ENCODE measurements at places on chromosomes 11 and 22.
A peak's percentile ranks its signal among the peaks of the same experiment; 100 is the strongest.

DNA sequence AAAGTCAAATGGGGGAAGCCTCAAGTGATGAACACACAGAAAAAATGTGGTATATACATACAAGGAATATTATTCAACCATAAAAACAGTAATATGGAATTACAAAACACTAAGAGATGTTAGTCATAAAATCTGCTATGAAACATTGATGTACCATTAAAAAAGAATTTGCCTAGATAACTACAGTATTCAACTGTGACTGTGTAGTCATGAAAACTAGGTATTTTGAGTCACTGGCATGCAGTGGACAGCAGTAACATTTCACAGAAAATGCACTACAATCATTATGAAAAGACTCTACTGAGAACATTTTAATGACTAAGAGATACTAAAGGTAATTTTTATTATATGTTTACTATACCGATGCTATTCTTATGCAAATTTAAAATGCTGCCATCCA is 11.7 kb downstream of the ZNF195 start:
- DNase-seq = no peak

GRCh38 chr11:20021212-20021611 is 139.1 kb downstream of the DBX1 start:
- DNase-seq = no peak

GRCh38 chr11:9769621-9770020 is 105.7 kb downstream of the SWAP70 start:
- DNase-seq = no peak

- DNase-seq = no peak
These were observed 4.5 kb downstream of the PARVA start for GRCh38 chr11:12381875-12382274.

DNA sequence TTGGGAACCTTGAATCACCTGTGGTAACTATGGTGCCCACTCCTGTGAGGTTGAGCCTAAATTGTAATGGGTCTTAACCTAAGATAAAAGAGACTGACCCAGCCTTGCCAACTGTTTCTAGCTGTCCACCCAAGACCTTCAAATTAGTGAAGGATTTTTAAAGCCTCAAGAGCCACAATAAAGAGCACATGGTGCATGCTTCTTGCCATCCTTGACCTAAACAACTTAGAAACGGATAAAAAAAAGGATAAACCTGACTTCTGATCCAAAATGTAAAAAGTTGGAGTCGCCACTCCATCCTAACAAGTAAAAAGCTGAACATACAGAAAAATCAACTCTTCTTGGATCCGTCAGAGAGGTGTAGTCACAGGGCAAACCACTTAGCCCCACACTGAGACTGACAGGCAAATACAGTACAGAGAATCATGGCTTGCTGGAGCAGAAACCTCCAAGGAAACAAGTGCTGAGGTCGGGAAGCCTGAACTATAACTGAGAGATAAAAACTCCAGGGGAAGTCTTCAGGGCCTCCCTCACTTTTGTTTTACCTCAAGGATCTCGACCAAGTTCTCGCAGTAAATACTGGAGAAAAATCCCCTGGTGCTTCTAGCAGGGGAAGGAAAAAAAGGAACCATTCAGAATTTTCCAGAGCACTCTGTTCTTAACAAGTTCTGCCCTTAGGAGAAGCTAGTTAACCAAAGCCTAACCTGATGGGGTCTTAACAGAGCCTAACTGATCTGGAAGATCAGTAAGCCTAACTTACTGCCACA is 16.3 kb downstream of the ENTHD1 start:
- DNase-seq = no peak

GRCh38 chr11:8243458-8243857 is 20.2 kb downstream of the LMO1 start:
- DNase-seq = no peak

GRCh38 chr11:38182126-38182866 is 1584.3 kb upstream of the RAG2 start:
- DNase-seq = no peak

GRCh38 chr22:25062386-25063085 is 110.0 kb downstream of the KIAA1671 start:
- no peak for DNase-seq

DNA sequence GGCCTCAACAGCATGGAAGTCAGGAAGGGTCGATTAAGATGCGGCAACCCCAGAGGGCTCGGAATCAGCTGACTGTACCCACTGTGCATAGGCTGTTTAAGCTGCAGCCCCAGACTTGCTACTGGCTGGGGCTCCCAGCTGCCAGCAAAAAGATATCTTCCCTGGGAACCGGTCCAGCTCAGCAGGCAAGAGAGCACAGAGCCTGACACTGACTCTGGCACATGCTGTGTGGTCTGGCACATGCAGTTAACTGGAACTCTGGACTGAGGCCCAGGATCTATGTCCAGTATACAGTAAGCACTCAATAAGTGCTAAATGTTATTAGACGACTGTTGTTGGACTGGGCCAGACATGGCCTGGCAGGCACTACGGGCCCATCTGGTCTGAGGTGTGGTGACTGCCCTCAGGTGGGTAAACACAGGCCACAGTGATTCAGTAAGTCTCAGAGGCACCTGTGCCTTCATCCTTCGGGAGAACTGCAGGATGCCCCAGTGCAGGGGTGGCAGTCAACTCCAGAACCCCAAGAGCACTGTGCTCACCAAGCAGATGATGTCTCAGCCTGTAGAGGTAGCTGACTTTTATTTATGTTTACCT is 87.6 kb downstream of the LARGE1 start:
- DNase-seq = peak; percentile 37

DNA sequence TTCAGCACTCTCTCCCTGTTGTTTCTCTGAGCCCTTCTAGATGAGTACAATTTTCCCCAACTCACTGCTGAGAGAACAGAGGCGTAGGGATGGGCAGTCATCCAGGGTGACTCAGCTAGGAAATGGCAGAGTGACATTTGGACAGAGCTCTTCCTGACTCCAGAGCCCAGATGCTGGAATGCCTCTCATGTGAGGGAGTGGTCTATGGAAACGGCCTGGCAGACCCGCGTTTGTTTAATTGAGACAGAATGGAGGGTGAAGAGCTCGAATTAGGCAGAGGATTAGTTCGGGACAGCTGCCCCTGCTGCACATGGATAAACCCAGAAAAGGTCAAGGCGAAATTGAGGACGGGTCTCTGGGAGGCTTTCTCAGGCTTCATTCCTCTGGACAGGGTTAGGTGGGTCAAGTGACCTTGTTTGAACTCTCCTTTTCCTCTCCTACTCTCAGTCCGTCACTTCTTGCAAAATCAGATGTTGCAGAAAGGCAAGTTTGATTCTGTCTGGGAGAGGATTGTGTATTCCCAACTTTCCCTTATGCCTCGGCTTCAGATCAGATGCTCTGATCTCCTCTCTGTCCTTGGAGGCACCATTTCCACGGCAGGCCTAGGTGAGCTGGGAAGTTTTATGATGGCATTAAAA is 7.6 kb upstream of the LMO2 start:
- no peak for DNase-seq

- DNase-seq = no peak
These were observed 11.9 kb downstream of the ZNF202 start for GRCh38 chr11:123729602-123730001.

DNA sequence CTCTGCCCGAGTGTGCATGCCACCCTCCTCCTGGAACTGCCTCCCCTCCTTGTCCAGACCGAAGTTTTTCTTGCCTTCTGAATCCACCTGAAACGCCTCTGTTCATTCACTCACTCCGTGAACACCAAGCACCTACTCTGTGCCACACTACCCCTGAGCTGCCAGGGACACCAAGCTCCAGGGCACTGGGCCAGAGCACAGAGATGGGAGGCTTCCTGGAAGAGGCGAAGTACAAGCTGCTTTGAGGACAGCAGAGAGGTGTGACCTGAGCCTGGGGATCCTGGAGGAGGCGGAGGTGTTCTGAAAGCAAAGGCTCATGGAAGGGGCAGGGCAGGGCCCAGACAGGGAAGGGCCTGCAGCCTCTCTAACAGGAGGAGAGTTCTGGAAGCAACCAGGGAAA is 47.5 kb downstream of the SCUBE1 start:
- DNase-seq = no peak

- DNase-seq = peak; percentile 59
These were observed 7.0 kb upstream of the L3MBTL2 start for GRCh38 chr22:41198027-41198580.

- no peak for DNase-seq
These were observed 137.3 kb upstream of the RASSF10 start for GRCh38 chr11:12871788-12872321.

DNA sequence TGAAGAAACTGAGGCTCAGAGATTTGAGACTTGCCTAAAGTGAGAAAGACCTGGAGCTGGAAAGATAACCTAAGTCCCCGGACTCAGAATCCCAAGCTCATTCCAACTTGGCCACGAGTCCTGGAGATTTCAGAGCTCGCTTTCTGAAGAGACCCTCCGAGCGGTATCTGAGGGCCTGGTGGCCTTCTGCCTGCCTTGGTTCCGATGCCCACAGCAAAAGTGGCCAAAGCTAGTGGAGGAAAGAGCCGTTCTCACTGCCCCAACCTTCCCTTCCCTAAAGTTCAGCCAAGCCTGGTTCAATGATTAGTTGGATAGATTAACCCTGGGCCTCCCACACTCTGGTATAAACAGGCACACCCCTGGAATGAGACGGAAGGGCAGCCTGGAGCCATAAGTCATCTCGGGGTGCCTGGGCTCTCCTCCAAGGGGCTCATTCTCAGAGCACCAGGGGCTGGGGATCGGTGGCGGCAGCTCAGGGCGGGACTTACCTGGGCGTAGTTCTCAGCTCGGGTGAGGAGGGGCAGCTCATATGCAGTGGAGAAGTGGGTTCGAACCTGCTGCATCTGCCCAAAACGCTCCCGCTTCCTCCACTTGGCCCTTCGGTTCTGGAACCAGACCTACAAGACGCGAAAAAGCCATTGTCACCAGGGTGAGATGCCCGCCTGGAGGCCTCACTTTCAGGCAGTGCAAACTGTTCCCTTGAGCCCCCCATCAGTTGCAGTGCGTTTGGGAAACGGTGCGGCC is 42.8 kb downstream of the ALX4 start:
- no peak for DNase-seq

GRCh38 chr11:8224161-8224591 is 39.5 kb downstream of the LMO1 start:
- no peak for DNase-seq

GRCh38 chr11:23570828-23571227 is 710.6 kb upstream of the CCDC179 start:
- DNase-seq = no peak

DNA sequence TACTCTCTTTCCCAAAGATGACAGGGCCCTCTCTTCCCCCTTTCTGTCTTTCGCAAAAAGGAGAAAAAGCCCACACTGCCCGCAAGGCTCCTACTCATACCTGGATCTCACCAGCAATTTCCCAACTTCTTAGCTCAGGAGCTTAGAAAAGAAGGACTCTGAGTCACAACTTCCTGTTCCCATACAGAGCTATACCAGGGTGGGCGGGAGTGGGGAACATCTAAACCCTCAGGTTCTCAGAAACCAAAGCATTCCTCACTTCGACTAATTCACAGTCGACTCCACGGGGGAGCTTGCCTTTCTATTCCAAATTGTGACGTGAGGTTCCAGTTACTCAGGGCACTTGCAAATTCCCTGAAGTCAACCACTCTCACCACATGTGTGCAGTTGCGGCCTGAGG is 61.9 kb downstream of the MTNR1B start:
- no peak for DNase-seq

- DNase-seq = no peak
These were observed 80.5 kb downstream of the PGR start for GRCh38 chr11:101049123-101049522.

DNA sequence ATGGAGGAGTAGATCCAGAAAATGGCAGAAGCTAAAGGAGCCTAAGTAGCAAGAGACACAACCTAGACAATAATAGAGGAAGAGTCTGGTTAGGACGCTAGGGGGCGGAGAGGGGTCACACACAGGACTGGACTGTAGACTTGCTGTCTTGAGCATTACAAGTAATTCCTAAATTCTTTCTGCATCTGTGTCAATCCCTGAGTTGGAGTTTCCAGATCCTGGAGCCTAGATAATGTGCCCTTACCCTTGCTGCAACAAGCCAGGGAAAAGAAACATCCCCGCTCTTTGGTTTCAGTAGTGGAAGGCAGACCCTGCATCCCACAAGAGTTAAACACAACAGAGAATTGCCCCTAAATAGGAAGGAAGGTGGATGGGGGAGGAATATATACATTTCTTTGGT is 14.9 kb upstream of the CCDC73 start:
- DNase-seq = peak; percentile 67

- no peak for DNase-seq
These were observed 393.1 kb downstream of the ETS1 start for GRCh38 chr11:128194216-128194615.

- DNase-seq = no peak
These were observed 23.0 kb downstream of the CRKL start for GRCh38 chr22:20940186-20940651.

GRCh38 chr11:12086271-12087074 is 23.9 kb upstream of the MICAL2 start:
- DNase-seq = no peak

- DNase-seq = no peak
These were observed 15.5 kb downstream of the CSF2RB start for GRCh38 chr22:36928786-36929535.

GRCh38 chr11:132898676-132899075 is 633.6 kb downstream of the OPCML start:
- DNase-seq = no peak

GRCh38 chr11:46914363-46914762 is 4.0 kb downstream of the LRP4 start:
- no peak for DNase-seq

GRCh38 chr11:70710601-70711000 is 312.3 kb downstream of the CTTN start:
- DNase-seq = no peak

- DNase-seq = no peak
These were observed 25.0 kb upstream of the ARFGAP3 start for GRCh38 chr22:42881982-42882656.

DNA sequence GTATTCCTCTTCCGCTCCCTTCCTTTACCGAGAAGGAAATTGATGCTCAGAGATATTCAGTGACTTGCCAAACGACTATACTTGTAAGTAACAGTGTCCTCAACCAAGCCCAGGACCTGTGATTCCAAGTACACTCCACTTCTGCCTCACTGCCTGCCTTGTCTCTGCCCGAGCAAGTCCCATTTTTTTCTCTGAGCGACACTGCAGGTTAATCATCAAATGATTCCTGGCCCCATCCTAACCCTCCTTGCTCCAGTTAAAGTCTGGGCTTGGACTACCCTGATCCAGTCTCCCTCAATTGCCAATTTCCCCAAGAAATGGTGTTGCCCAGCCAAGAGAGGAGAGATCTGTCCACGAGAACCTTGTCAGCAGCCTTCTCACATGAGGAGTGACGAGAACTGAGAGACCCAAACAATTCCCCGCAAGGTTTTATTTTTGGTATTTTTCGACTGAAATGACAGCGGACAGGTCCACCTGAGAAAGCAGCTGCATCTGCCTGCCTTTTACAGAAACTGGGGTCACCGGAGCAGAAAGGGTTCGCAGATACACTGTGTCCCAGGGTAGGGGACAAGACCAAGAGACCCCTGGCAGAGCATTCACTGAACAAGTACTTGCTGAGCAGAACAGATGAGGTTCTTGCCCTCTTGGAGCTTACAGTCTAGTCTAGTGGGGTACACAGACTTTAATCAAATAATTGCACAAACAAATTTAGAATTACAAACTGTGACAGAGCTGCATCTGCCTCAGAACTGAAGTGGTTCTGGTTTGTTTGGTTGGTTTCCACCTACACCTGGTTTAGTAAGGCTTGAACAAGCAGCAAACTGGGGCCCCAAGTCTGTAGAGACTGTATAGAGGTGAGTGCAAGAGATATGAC is 11.4 kb downstream of the POU2AF1 start:
- no peak for DNase-seq

All from RPMI8226 (cell line).